Neural progenitor cell (in vitro differentiated cells): ENCODE measurements at places on chromosomes 5 and 9. TPM values are rescaled to one million over a fixed set of nuclear protein-coding genes. Genes with fewer than 3 reads are reported as not detected.

DNA sequence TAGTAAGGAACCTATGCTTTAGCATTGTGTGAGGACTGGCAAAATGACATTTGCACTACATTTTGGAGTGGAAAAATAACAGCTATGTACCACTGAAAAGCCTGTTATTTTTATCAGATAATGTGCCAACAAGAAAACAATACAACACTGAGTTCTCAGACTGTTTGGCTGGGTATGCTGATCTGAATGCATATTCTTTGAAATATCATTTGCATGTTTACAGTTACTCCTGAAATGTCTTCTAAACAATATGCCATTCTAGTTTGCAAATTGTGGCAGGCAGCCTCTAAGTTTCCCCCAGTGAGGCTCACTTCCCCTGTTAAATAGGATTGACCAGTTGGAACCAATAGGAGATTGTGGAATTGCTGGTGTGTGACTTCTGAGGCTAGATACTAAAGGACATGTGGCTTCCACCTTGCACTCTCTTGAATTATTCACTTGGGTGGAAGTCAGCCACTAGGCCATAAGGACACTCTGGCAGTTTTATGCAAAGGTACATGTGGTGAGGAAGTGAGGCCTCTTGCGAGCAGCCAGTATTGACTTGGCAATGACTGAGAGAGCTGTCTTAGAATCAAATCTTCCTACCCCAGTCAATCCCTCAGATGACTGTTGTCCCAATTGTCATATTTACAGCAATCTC is 250.4 kb upstream of the PCSK5 start:
- H3K27ac ChIP-seq = no peak overlapping the region
- no peak overlapping the region for H3K4me3 ChIP-seq
- no peaks in the 10 kb centered on the region for H3K36me3 ChIP-seq

- H3K4me3 ChIP-seq = peak overlapping the region; percentile 55
- no peaks in the 10 kb centered on the region for H3K36me3 ChIP-seq
- peaks cover 33% of the 10 kb centered on the region for H3K4me1 ChIP-seq
- H3K27me3 ChIP-seq = no peaks in the 10 kb centered on the region
- DNase-seq = no peak
Observed at GRCh38 chr5:139272471-139273321, 20.8 kb upstream of the MATR3 start.

DNA sequence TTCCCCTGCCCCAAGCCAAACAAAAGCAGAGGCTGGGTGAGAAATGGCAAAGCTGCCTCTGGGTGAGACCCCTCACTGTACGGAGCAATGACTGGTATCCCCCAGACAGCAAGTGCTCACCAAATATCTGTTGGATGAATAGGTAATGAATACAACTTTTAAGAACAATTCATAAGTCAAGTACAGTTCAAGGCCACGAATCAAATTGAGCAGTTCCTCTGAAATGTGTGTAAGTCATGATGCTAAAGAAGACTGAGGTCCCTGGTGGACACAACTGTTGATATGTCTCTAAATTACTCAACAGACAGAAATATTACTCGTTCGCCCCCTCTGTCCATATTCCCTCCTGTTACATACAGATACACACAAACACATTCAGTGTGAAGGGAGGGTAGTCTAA is 160.7 kb downstream of the GLIS3 start:
- no peak for DNase-seq
- no peak overlapping the region for H3K27ac ChIP-seq
- H3K27me3 ChIP-seq = no peaks in the 10 kb centered on the region
- H3K36me3 ChIP-seq = no peaks in the 10 kb centered on the region
- no peak overlapping the region for H3K4me3 ChIP-seq

GNE gene
- 25.2 and 26.8 TPM in 2 replicates for total RNA-seq

FGD3 gene
- total RNA-seq = 0.56 and 0.68 TPM in 2 replicates

GRCh38 chr9:126647585-126648411 is 34.1 kb downstream of the LMX1B start:
- H3K4me1 ChIP-seq = peaks cover 39% of the 10 kb centered on the region
- no peak overlapping the region for H3K27ac ChIP-seq
